ENCODE measurements at places on chromosomes 1 and 21.
A peak's percentile ranks its signal among the peaks of the same experiment; 100 is the strongest.

GRCh38 chr1:180636138-180636537, 4.3 kb downstream of the XPR1 start:
- no peak for DNase-seq

GRCh38 chr1:167090314-167090942, at the start of gene GPA33:
Gene GPA33 (minus strand): TSS chr1:167090377. CDS start chr1:167090287, 90 bp downstream.
- DNase-seq = no peak

- no peak for DNase-seq
Observed at GRCh38 chr1:56543783-56544612, 35.4 kb downstream of the PLPP3 start.

DNA sequence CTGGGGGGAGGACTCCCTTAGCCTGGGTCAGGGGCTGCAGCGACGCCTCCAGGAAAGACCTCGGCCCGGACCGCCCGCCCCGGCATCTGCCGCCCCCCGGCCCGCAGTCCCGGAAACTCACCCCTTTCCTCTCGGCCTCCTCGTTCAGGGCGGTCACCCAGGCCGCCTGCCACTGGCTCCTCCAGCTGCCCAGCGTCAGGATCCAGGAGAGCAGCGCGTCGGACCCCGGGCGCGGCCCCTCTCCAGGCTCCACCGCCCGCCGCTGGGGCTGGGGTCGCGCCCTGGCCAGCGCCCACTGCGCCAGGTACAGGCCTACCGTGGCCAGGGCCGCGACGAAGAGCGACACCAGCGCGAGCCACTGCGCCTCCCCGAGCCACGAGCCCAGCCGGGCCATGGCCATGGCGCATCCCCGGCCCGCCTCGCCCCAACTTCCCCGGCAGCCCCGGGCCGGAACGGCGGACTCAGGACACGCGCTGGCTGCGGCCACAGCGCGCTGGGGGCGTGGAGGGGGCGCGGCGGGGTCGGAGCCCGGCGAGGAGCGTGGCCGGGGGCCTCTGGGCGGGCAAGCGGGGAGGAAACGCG, 478 bp downstream of the C2CD2 start:
- DNase-seq = no peak

DNA sequence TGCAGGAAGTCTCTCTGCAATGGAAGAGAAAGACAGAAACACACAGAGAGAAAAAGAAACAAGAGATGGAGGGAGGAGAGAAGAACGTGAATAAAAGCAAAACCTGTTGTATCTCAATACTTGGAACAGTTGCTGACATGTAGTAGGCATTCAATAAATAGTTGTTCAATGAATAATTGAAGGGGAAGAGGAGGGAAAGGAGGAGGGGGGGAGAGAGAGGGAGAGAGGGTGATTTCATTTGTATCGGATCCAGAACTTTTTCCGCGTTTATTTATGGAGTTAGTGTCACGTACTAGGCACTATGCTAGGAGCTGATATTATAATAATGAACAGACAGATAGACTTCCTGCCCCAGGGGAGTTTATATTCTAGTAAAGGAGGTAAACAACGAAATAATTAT, 144.1 kb downstream of the OMA1 start:
- no peak for DNase-seq

- no peak for DNase-seq
Observed at GRCh38 chr1:118116401-118116800, 68.6 kb downstream of the SPAG17 start.

- DNase-seq = peak; percentile 78
Observed at GRCh38 chr1:30719406-30720270, 3.7 kb downstream of the MATN1 start.

DNA sequence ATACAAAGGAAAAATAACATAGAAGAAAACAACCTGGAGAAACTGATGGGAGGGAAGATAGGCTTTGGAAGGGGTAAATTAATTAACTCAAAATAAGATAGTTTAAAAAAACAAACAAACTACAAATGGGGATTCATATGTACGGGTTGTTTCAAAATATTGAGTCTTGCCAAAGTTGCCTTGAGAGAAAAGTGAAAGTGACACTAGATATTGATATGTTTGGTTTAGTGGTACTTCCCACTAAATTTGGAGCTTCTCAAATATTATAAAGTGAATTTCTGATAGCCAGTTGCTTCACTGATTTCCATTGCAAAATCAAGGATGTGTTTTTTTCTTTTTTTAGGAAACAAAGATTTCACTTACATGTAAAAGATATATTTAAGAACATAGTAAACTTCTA, 149.5 kb upstream of the RUNX1 start:
- no peak for DNase-seq

DNA sequence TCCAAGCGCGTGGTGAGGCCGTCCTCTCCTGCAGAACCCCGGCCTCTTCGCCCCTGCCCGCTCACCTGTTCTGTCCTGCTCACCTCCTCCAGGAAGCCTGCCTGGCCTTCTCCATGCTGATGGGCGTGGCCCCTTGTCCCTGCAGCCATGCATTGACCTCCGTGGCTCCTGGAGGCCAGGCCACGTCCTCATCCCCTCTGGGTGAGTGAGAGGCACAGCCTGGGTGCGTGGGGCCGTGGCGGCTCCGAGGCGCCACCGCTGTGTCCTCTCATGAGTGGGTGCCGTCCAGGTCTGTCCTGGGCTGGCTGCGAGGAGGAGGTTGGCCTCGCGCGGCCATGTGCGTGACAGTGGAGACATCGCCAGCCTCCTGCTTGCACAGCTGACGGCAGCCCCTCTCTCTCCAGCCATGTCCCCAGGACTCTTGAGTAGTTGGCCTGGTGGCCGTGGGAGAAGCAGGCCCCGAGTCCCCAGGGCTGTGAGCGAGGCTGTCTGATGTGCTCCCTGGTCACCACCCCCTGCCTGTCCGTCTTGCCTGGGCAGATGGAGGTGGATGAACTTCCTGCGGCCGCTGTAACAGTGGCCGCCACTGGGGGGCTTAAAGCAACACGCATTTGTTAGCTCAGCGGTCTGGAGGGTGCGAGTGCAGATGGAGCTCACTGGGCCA, 58.1 kb downstream of the PRKCZ start:
- peak; percentile 79 for DNase-seq

DNA sequence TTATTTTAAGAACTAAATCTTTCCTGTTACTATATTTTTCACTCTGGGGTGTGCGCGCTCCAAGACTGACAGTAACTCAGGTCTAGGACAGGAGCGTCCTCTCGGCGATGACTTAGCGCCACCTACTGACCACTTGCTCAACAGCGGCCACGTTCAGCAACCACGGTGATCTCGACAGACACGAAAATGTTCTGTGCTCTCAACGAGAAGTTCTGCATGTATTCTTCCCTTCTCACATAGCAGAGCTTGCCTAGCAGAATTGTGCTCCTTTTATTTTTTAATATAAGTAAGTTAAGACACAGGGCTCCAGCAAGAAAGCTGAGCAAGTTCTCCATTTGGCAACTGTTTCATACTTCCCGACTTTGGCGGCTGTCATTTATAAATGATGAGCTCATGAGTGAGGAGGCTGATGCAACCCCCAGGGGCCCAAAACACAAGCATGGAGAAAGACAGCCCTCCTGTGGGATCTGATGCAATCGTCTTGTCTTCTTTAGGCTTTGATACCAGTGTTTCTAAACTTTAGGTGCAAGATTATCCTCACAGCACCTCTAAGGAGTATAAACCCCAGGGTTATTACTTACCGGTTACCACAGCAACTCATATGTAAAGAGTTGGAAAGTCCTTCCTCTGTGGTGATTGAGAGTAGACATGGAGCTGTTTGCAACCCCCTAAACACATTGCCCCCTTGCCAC, 92.6 kb downstream of the HHIPL2 start:
- peak; percentile 89 for DNase-seq

DNA sequence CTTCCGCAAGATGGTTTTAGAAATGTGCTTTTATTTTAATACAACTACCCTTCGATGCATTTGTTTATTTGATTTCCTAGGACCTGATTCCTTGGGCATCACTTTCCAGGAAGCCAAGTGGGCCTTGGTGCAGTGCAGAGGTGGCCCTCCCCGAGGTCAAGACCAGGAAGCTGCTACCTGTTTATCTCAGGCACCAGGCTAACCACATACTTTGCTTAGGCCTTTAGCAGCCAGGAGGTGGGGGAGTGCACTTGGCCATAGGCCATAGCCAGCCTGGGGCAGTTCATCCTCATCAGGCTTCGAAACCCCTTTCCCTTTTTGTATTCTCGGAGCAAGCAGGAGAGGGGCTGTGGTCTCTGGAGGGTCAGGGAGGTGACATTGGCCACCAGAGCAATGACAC, 45.4 kb downstream of the SMYD2 start:
- DNase-seq = no peak

- no peak for DNase-seq
Observed at GRCh38 chr1:101291562-101292380, 55.0 kb downstream of the S1PR1 start.

- DNase-seq = no peak
Observed at GRCh38 chr1:183648042-183648441, 5.1 kb downstream of the APOBEC4 start.

GRCh38 chr1:7526867-7527732, 244.0 kb upstream of the VAMP3 start:
- DNase-seq = no peak

- no peak for DNase-seq
Observed at GRCh38 chr1:231776010-231776756, 149.6 kb downstream of the DISC1 start.

DNA sequence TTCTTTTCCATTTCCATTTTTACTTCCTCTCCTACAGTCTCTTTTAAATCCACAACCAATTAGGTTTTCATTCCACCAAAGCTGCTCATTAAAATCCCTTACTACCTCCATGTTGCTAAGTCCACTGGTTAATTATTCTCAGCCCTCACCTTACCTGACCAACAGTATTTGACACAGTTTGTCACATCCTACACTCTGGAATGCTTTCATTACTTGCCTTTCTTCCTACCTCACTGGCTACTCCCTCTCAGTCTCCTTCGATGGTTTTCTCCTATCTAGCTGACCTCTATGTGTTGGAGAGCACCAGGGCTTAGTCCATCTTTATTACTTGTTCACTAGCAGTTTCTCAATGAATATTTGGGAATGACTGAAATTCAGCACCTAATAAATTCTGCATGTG, 78.6 kb downstream of the NME7 start:
- no peak for DNase-seq

DNA sequence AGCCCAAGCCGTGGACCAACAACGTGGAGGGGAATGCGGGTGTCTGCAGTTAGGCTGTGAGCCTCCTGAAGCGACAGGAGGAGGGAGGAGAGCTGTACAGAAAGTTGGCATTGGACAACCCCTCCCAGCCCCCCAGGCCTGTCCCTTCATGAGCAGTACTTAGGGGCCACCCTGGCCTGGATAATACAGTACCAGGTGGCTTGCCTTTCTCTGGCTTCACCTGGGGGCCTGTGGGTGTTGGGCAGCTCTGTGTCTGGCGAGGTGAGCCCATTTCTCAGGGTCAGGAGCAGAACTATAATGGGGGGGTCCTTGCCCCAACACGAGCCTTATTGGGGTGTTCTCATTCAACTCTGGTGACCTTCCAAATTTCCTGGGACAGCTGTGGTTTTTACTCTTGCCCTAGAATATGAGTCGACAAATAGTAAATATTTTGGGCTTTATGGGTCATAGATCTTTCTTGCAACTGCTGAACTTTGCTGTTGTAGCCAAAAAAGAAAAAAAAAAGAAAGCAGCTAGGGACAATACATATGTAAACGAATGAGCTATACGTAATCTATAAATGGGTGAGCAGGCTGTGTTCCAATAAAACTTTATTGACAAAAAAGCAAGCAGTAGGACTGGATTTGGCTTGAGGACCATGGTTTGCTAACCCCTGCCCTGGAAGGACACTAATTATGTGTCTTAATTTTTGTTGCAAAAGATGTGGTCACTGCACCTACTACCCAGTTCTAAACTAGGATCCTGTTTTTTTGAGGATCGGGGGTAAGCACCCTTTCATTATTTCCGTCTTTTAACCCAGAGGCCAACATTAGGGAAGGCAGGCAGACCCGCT, 11.4 kb downstream of the COQ8A start:
- DNase-seq = no peak

DNA sequence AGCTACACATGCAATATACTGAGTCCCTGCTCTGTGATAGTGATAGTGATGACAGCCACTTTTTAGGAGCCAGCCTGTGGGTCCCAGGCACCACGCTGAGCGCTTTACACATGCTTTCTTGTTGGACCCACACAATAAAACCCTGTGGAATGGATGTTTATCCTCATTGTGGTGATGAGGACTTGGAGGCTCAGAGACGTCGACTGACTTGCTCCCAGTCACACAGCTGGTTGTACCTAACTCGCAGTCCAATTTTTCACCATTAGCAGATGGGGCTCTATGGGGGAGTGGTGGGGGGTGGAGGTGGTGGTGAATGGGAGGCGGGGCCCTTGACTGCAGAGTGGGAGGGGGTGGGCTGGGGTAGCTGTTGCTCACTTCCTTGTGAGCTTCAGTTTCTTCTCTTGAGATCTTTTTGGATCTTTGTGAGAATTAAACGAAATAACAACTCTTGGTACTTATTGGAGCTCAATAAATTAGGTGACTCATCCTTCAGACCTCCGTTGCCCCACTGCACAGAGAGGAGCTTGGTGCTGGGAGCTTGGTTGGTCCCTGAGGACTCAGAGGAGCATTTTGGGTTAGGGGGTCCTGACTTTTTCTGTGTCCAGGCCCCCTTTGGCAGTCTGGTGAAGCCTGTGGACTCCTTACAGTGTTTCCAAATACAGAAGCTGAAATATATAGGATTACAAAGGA, 61.8 kb upstream of the CD1D start:
- no peak for DNase-seq

DNA sequence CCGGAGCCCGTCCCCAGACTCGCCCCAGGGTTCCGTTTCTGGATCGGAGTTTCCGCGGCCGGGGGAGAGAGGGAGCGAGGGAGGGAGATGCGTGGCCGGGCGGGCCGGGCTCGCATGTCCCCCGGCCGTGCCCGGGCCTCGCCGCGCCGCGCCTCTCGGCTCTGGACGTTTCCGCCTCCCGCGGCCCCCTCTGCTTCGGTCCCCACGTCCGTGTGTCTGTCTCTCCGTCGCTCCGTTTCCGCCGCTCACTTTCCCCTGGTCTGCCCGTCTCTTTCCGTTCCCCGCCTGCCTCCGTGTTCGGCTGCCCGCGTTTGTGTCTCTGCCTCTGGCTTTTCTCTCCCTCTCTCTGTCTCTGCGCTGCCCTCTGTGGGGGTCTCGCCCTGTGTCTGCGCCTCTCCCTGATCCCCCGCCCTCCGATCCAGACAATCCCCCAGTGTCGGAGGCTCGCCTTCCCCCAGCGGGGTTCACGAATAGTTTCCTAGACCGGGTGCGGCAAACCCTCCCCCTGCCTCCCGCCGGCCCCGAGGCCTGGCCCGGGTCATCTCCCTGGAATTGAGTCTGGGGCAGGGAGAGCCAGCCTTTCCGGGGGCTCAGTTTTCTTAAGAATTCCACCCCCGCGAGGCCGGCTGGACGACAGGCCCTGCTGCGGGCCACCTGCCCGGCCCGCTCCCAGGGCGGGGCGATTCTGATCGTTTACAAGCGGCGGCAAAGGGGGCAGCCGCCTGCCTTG, 735 bp downstream of the NBL1 start:
- no peak for DNase-seq

- no peak for DNase-seq
Observed at GRCh38 chr1:205926213-205926612, 17.0 kb downstream of the SLC26A9 start.

DNA sequence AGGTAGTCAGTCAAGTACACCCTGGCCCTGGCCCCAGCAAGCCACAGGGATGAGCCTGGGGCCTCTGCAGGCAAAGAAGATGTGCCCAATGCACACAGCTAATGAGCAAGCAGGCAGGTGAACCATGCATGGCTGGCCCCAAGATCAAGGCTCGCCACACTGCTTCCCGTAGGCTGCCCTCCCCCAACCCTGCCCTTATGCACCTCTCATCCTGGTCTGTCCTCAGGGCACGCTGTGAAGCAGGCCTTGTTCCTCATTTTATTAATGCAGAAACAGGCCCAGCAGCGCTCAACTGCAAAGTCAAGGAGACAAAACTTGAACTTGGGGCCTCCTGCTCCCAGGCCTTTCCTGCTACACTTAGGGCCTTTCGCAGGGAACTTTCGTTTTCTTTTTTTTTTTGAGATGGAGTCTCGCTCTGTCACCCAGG, 35.6 kb upstream of the ID3 start:
- DNase-seq = no peak

All from left forelimb (tissue), 1 donor.